ENCODE measurements at places on chromosomes 5 and 9.
A peak's percentile ranks its signal among the peaks of the same experiment; 100 is the strongest.

GRCh38 chr5:170365831-170366230 lies 23.3 kb downstream of the KCNMB1 start:
- ATAC-seq = no peak

DNA sequence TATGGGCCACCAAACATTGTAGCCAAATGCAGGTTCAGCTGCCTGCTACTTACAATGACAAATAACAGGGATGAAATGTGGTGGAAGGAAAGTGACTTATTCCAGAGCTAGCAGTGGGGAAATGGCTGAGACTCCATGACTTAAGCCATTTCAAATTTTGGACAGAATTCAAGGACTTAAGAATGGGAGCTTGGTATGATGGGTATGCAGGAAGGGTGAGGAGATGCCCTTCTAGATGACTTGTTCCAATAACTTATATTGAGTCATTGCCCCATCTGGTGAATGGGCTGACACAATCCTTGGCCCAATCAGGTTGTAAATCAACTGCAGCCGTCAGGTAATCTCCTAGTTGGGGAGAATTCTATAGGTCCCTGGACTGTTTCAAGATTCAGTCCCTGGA lies 230.7 kb upstream of the SGCD start:
- no peak for ATAC-seq

DNA sequence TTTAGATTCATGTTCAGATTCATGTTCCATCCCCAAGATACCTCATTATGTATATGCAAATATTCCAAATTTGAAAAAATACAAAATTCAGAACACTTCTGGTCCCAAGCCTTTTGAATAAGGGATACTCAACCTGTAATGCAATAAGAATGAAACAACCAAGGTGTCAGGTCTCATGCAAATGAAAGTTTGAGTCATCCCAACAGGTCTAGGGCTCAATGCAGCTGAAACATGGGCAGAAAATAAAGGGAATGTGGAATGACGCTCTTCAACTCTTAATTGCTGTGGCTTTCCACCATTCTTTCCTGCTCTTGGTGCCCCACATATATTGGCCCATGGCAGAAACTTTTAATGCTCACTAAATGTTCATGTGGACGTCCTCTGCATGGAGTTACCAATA lies 107.3 kb upstream of the DAPK1 start:
- ATAC-seq = no peak

DNA sequence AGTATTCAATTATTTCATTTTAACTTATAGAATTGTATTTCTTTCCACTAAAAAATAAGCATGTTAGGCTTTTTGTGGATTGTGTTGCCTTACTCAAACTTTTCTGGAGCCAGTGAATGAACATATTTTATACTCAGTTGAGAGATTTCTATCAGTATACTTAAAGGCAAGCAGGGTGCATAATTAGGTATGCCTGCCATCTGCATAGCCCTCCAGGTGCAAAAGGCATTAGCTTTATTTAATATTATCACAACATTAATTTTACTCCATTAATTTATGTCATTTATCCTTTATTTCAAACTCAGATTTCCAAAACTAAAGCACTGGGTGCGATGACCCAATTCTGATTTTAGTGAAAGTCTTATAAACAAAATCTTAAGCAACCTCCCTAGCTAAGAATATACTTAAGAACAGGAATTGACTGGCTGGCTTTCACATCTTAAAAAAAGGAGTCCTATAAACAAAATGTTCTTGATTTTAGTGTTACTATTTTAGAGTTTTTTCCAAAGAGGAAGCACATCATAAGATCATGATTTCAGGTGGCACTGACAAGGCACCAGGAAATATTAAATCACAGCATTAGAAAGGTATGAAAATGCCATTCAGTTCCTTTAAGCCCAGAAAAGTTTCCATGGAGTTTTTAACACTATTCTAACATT lies 178.4 kb downstream of the MPDZ start:
- no peak for ATAC-seq

- ATAC-seq = no peak
Measured at GRCh38 chr5:131460133-131460532, 174.9 kb downstream of the RAPGEF6 start.

GRCh38 chr5:28523888-28524635 lies 1485.7 kb upstream of the CDH9 start:
- ATAC-seq = no peak

DNA sequence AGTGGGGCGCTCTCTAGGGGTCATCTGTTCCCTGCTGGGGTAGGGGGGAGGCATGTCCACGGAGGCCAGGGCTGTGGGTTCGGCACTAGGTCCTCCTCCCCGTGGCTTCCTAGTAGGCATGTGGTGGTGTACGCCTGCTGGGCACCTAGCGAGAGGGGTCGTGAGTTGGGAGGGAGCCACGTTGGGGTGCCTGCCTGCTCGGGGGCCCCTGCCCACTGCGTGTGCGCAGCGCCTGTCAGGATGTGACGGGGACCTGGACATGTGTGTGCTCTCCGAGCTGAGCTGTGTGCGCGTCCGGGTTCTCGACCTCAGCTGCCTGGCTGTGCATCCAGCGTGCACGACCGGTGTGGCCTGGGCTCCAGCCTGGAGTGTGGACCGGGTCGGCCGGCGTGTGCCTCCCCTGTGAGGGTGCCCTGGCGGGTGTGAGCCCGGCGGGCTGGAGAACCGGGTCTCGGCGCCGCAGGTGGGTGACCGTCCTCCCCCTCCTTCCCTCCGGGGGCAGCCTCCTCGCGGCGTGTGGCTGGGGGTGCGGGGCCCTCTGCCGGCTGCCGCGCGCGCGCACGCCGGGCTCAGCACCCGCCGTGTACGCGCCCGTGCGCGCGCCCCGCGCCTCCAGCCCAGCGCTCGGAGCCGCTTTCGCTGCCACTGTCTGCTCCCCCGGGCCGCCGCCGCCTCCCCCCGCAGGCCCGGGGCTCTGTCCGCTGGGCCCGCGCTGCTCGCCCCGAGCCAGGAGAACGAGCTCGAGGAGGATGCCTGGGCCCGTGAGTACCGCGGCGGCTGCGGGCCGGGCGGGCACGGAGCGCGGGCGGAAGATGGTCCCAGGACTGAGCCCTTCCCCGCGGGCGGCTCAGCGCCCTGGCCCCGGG lies at the start of gene PRR7:
Gene PRR7 (plus strand): TSS at position 615 of the 866 bp plus-strand sequence. CDS start 8,254 bp downstream, outside the sequence.
- ATAC-seq = peak; percentile 83

DNA sequence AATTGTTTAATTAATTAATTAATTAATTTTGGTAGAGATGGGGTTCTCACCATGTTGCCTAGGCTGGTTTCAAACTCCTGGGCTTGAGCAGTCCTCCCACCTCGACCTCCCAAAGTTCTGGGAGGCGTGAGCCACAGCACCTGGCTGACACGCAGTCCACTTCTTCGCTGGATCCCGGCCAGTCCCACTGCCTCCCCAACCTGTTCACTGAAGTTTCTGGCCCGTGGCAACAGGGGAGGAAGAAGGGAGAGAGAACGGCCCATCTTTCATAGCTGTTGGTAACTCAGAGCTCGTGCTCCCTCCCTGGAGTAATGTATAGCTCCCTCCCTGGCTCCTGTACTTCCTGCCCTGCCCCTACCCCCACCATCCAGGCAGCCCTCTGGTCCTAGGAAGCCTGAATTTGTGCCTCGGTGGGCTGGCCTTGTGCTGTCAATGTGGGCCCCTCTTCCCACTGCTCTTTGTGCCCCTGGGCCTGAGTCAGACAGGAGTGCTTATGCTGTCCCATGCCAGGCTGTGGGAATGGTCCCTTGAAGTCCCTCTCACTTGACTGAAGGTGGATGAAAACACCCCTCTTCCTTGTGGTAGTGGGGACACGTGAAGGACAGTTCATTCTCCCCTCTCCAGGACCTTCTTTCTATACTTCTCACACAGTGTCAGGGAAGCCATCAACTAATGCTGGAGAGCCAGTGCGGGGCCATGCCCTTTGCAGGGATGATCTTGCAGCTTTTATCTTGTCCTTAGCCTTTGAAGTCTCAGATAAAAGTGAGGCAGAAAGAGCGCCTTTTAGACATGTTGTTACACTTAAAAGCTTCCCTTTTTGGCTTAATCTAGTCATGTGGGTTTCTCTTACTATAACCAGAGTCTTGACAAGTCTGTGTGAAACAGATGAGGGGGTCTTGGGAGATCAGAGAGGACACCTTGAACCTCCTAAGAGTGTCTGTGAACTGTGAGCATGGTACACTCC lies 38.1 kb downstream of the ANGPTL2 start:
- no peak for ATAC-seq

DNA sequence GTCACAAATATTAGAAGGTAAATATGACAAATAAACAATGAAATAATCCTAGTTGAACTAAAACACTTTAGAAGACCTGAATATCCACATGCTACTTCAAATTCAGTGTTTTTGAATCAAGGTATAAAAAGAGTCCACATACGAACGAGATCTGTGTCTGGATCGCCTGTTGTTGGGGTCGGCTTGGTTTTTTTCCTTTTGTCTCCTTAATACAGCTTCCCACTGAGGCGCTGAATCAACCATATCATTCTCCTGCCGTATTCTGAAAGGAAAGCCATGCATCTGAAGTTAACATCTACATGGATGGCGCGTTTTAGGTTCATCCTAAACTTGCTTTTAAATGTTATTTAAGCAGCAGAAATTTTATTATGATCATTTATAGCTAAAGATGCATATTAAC lies 235.2 kb downstream of the EPB41L4A start:
- no peak for ATAC-seq

- ATAC-seq = no peak
Measured at GRCh38 chr5:27810458-27810857, 772.1 kb upstream of the CDH9 start.

DNA sequence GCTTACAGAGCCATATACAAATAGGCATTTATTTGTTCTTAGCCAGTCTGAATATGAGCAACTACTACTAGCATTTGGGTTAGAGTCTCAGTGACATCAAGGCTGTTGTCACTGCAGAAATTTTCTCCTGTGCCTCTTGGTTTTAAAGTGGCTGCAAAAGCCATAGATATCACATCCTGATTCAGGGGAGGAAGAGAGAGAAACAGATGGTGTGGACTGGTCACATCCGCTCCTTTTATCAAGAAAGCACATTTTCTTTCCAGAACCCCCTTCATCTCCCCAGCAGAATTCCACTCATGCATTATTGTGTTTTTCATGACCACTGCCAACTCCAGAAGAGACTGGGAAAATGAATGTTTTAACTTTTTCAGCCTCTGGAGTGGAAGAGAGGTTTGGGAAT lies 69.8 kb downstream of the PTTG1 start:
- ATAC-seq = no peak

- no peak for ATAC-seq
Measured at GRCh38 chr5:128966375-128966774, 1.1 kb downstream of the SLC27A6 start.

DNA sequence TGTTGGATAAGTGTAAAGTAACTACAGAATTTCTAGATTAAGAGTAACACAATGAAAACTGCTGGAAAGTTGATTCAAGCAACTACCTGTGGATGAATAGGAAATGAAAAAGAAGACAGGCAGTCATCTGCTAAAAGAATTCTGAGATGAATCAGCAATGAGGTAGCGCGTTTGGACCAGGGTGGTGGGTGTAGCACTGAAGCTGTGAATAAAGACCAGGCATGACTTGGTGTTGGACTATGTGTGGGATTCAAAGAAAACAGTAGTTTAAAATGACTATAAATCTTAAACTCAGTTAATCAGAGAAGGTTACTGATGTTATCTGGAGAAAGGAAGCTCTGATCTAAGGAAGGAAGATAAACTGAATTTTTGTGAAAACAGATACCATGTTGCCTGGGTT lies 159.8 kb downstream of the FBN2 start:
- no peak for ATAC-seq

DNA sequence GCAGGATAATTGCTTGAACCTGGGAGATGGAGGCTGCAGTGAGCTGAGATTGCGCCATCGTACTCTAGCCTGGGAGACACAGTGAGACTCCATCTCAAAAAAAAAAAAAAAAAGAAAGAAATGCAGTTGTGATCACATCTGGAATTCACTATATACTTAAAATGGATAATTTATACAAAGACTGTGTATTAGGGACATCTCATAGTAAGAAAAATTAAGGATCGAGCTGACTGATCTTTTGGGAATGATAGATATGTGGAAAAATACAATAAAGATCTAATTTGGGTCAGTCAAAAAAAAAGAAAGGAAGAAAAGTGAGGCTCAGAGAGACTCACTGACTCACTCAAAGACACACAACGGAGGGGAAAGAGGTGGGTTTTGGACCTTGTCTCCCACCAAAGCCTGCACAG lies 73.2 kb upstream of the STXBP1 start:
- no peak for ATAC-seq

- peak; percentile 82 for ATAC-seq
Measured at GRCh38 chr5:132426525-132427138, 57.1 kb downstream of the SLC22A5 start.

DNA sequence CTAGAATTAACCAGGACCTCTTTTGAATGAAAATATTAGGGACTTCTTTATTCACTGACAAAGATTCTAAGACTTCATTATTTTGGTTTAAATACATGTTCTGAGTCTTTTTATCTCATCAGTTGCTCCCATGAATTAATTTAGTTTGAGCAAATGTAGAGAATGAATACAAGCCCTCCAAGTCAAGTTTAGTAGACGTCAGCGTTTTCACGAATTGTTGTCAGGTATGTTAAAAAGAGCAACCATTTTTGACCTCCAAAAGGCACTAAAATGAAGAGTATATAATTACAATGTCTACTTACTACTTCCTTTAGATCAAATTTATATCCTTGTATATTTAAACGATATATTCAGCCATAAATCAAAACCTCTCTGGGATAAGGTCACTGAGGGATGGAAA lies 809.3 kb upstream of the CDH6 start:
- ATAC-seq = no peak

GRCh38 chr5:135433681-135434426 lies 13.3 kb downstream of the DCANP1 start:
- no peak for ATAC-seq

DNA sequence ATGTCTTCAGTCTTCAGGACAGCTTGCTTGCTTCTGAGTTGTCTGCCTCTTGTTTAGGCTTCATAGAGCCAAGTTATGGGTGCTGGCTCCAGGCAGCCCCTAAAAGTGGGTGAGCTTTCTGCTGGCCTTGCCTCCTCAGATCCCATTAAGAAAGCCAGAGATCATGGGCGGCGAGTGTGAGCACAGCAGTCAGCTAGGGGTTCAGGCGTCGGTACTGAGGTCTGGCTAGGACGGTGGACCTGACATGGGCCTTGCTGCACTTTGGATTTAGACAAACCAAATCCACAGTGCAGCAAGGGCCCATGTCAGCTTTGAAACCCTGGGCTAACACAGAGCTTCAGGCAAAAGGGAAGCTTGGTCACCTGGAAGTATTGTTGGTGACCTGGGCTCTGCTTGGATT lies 17.6 kb downstream of the PSAT1 start:
- no peak for ATAC-seq

DNA sequence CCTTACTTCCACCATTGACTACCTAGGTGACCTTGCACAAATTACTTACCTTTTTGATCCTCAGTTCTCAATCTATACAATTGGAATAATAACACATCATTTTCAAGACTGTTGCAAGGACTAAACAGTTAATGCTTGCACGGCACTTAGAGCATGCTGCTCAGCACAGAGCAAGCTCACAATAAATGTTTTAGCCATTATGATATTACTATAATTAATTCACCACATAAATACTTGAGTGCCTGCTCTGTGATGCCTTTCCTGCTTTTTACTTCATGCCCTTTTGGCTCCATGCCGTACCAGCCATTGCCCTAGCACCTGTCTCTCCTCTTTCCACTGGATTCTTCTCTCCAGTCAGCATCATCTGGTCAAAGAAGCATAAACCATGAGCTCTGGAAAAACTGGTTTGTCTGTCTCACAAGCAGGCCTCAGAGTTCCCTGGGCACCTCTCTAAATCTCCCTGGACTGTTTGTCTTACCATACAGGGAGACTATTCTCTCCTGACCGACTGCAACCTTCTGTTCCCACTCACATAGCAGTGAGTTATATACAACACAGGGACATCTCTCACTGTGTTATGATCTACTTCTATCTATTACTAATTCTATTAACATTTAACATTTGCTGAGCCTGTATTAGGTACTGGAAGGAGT lies 260.4 kb upstream of the ADRA1B start:
- no peak for ATAC-seq

Measured in stimulated activated memory B cell treated with anti-CD40 and anti-IgM and Interleukin-4, amounts not matched to agents 10 μg/mL and 1 μg/mL and 100 μg/mL, for 72 hours (primary cell).